ENCODE measurements at places on chromosomes 16 and 17.

DNA sequence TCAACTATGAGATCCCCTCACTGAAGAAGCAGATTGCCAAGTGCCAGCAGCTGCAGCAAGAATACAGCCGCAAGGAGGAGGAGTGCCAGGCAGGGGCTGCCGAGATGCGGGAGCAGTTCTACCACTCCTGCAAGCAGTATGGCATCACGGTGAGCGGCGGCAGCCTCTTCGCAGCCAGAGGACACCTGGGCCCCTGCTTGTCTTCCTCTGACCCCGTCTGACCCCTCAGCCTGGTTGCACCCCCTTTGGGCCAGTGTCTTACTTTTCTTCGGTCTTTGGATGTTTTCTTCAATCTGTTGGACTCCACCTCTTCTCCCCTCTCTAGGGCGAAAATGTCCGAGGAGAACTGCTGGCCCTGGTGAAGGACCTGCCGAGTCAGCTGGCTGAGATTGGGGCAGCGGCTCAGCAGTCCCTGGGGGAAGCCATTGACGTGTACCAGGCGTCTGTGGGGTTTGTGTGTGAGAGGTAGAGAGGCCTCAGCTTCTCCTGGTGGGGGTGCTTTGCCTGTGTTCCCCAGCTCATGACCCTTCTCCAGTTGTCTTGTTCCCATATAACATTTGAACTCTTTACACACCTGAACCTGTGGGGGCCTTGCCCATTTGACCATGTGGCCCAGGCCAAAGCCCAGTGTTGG lies 4.4 kb downstream of the CDK5RAP3 start:
- no peak for DNase-seq

GRCh38 chr17:12983991-12984884 lies 33.6 kb downstream of the ELAC2 start:
- DNase-seq: no peak

DNA sequence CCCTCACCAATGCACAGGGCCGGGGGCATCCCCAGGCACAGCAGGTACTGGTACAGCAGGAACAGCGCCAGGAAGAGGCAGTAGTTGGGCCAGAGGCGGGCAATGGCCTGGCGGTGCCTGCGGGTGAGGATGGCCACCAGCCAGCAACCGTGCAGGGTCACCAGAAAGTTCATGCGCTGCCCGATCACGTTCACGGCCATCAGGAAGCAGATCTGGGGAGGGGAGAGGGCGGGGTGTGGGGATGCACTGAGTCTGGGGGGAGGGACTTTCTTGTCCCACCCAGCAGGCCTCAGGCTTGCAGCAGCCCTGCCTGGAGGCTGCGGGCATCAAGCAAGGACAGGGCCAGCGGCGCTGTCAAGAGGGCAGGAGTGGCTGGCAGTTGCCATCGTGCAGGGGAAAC lies 25.4 kb downstream of the CTU2 start:
- no peak for DNase-seq

DNA sequence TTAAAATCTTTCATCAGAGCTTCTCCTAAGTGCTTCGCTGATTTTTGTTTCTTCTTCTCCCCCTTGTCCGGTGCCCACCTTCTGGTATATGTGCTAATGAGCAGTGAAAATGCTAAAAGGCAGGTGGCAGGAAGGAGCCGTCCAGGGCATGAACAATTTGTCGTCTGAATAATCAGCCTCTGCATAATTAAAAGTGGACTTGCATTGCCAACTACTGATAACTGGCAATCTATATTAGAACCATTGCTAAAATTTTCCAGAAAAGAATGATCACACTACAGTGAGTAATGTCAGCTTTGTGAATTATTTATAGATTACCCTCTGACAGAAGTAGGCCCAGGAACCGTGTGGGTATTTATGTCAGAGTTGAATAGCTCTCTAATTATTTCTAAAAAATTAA lies 28.1 kb downstream of the SERPINF1 start:
- no peak for DNase-seq

GRCh38 chr17:9386401-9386800 lies 189.2 kb downstream of the STX8 start:
- no peak for DNase-seq

DNA sequence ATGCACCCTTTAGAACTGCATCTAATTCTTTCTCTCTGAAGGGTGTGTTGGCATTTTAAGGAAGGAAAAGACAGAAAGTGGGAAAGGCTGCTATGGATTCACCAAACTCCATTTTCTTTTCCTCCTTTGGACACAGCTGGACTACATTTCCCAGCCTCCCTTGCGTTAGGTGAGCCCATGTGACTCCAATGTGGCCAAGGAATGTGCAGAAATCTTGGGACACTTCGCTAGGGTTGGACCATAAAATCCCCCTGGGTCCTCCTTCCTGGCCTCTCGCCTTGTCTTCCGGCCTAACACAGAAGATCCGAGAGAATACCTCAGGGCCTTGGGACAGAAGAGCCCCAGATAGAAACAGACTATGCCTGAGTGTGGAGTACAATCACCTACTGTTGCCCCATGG lies 56.3 kb downstream of the ABCC12 start:
- no peak for DNase-seq

DNA sequence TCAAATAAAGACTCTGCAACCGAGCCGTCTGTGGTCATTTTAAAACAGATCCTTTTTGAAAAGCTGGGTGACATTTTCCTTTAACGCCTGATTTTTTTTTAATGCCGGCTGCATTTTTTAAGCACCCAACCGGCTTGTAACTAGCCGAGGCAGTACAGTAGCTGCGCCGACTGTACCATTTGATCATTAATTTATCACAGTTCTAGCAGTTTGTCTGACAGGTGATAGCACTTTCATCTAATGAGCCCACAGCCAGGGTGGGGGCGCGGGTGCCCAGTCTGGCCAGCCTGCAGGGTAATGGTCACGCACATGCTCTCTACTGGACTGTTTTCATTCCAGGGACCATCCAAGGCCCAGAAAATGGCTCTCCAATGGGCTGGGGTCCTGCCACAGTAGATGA lies 68.8 kb downstream of the IRX5 start:
- DNase-seq: no peak

DNA sequence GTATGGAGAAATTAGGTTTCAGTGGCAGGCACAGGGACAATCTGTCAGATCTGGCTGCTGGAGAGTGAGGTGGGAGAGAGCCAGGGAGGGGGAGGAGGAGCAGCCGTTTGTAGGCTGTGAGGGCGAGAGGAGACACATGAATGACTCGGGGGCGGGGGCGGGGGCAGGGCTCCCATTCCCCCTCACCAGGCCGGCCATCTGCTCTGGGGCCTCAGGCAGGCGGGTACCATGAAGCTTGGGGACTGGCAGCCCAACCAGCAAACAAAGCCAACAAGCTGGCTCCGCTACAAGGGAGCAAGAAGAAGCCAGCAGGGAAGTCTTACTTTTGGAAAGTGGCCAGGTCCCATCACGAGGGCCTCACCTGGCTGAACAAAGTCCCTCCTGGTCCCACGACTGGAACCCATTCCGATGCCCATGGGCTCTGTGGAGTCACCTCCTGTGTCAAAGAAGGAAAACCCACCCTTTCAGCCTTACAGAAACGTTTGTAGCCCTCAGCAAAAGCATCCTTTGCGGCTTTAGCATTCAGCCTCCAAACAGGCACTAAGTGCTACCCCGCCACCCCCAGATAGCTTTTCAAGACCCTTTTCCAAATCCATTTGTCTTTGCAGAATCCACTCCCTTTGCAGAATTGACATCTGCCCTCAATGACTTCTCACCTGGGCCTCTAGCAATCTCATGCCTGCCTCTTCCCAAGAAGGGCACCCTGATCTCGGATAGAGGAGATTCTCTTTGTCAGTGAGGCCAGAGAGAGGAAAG lies 9.2 kb upstream of the SSTR2 start:
- no peak for DNase-seq
